ENCODE measurements at places on chromosomes 5 and 9. TPM values are rescaled to one million over a fixed set of nuclear protein-coding genes. Genes with fewer than 3 reads are reported as not detected.

The PCDHB8 gene
- 0.38 TPM for total RNA-seq

The ANKHD1 gene
- 156 TPM for total RNA-seq

The ADRB2 gene
- total RNA-seq, result 28.4 TPM

The SPRY4 gene
- total RNA-seq, result 7.0 TPM

The DNAH5 gene
- 0.22 TPM for total RNA-seq

The ZNF483 gene
- 5.1 TPM for total RNA-seq

The PRR16 gene
- 8.3 TPM for total RNA-seq

The SOX30 gene
- not detected for total RNA-seq

The FCN2 gene
- total RNA-seq, result 1.5 TPM

The PPIC gene
- 34.1 TPM for total RNA-seq

The ADAMTS6 gene
- 2.9 TPM for total RNA-seq

The ANGPTL2 gene
- 95.0 TPM for total RNA-seq

The CCDC192 gene
- 1.0 TPM for total RNA-seq

The PCDHGB4 gene
- total RNA-seq, result 3.3 TPM

The PTPDC1 gene
- total RNA-seq, result 11.2 TPM

The TNFSF8 gene
- total RNA-seq, result 2.4 TPM

The DDX4 gene
- not detected for total RNA-seq
